ENCODE measurements at places on chromosomes 1 and 21.

DNA sequence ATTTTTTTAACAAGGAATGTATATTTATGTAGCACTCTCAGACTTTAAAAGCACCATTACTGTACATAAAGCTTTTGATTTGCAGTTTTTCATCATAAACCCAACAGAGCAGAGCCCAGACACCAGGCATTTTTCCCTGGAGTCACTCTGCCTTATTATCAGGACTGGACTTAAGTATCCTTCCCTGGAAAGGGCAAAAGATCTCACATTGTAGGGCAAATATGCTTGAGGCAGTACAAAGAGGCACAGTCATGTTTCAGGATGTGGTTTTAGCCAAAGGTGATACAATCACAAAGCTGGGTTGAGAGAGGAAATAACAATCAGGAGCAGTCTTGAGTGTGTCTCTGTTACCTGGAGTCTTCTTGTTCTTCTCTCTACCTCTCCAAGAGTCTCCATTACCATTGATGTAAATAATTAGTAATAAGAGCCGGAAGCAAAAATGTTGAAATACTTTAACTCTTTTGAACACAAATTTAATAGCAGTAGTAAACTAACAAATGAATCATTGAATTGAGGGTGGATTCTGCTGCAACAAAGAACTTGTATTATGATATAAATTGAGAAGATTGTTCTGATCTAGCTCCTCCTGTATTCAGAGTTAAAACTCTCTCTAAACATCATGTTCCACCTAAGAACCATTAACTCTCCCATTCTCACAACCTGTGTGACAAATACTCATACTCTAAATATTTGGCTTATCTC, 160.5 kb downstream of the LTN1 start:
- no peak for DNase-seq

- no peak for DNase-seq
Observed at GRCh38 chr1:204356997-204357396, 2.7 kb downstream of the PLEKHA6 start.

- DNase-seq = no peak
Observed at GRCh38 chr1:219339466-219339865, 165.8 kb downstream of the LYPLAL1 start.

DNA sequence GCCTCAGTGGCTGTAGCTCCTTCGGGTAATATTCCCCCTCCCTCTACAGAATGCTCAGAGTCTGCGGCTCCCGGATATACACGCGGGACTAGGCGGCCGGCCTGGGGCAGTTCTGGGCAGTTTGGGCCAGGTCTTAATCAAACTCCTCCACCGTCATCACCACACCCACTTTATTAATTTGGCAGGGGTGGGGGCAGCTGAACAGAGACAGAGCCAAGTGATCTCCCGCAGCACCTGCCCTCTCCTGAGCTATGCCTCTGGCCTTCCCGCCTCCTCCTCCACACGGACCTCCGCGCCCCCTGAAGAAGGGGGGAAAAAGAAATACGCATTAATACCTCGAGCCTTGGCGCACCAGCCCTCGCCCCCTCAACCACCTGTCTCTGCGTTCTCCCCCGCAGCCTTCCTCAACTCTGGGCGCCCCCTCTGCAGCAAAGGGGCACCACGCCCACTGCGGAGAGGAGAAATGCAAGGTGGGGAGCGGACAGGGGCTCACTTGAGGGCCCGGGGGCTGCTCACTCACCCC, 42.6 kb downstream of the CD34 start:
- DNase-seq = peak; percentile 32

- no peak for DNase-seq
Observed at GRCh38 chr1:10161541-10162290, 48.7 kb upstream of the KIF1B start.

- no peak for DNase-seq
Observed at GRCh38 chr1:233735331-233735730, 121.4 kb downstream of the KCNK1 start.

GRCh38 chr1:79304131-79304530, 297.6 kb upstream of the ADGRL4 start:
- no peak for DNase-seq

DNA sequence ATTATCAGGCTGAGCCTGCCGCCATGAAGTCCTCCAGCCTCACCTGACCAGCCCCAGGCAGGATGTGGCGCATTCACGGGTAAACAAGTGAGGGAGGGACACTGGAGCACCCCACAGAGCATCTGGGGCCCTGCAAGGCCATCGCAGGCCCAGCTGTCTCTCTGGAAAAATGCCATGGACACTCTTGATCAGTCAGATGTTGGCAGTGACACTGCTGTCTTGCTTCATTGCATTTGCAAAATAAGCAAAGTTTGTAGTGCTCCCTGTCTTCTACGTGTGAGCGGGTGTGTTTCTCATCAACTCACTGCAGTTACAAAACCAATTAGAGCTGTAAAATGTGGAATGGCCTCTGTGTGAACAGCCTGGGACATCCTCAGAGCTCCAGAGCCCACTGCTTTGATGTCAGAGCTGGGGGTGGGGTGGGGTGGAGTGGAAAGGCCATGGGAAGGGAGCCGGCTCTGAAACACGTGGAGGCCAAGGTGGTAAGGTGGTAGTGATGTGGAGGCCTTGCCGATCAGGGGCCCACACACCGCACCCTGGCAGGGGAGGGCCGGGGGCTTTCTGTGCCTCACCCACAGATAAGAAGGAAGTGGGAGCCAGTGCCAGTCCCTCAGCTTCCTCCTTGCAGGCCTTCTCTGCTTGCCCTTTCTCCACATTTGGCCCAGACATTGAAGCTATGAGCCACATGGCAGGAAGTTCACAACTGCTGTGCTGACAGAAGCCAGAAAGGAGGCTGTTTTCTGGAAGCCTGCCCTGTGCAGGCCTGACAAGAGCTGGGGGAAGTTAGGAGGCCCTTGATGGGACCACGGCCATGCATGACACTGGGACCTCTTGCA, 254.9 kb downstream of the RHOU start:
- peak; percentile 56 for DNase-seq

GRCh38 chr1:184974056-184974836, at the start of gene NIBAN1:
TSS of gene NIBAN1 (minus strand) at chr1:184974508. CDS start at chr1:184974356, 152 bp downstream.
- DNase-seq = peak; percentile 69

- DNase-seq = no peak
Observed at GRCh38 chr1:1081311-1082238, 7.5 kb upstream of the RNF223 start.

DNA sequence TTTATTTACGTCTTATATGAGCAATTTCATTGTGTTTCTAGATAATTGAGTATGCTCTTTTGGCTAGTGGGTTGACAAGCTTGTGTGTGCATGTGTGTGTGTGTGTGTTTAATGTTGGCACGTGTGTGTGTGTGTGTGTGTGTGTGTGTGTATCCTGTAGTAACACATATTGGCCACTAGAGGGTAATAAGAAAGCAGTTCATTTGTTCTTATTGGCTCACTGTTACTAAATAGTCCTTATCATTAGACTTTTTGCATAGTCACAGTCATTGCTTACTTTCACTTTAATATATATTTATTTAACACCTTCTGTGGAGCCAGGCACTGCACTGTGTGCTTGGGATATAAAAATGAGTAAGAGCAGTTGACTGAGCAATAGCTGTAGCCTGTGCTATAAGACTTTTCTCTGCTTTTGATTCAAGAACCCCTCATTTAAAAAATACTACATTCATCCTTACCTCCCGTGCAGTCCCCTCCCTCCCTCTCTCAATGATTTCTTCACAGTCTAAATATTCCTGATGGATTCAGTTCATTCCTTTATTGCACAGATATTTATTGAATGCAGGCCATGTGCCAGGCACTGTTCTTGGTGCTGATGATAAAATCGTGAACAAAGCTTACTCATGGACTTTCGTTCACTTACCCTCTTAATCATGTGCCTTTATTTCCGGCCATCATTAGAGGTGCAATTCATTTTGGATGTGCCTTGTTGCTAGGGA, 96.7 kb downstream of the DYRK1A start:
- peak; percentile 75 for DNase-seq

- DNase-seq = no peak
Observed at GRCh38 chr21:15219039-15219438, 154.2 kb upstream of the NRIP1 start.

GRCh38 chr1:156052862-156053767, 483 bp downstream of the UBQLN4 start:
- DNase-seq = peak; percentile 73

GRCh38 chr1:184583849-184584248, 170.8 kb downstream of the EDEM3 start:
- no peak for DNase-seq

DNA sequence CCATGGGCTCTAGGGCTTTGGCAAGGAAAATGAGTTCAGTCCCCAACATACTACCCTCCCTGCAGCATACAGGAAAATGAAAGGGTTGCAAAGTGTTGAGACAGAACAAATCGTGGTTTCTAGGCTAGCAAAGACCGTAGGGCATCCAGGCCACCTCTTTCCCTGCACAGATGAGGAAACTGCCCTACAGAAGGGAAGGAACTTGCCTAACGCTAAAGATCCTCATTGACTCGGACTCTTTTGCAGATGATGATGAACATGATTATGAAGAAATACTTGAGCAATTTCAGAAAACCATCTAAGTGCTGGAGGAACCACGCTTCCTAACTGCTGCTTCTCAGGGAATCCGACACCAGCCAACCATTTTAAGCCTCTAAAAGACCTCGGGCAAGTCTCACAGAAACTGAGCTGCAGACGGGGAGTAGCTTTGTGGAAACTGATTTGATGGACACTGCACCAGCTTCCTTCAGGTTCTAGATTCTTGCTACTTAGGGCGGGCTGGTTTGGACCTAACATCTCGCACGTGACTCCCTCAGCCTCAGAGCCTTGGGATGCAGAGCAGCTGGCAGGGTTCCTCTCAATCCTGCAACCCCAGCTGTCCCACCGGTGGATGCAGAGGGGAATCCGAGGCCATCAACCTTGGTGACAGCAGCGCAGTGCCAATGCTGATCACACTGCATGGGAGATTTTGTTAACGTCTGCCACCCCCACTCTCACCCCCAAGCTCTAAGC, 13.4 kb downstream of the THEMIS2 start:
- peak; percentile 62 for DNase-seq

GRCh38 chr1:231392389-231393131, 29.5 kb downstream of the EGLN1 start:
- DNase-seq = no peak

DNA sequence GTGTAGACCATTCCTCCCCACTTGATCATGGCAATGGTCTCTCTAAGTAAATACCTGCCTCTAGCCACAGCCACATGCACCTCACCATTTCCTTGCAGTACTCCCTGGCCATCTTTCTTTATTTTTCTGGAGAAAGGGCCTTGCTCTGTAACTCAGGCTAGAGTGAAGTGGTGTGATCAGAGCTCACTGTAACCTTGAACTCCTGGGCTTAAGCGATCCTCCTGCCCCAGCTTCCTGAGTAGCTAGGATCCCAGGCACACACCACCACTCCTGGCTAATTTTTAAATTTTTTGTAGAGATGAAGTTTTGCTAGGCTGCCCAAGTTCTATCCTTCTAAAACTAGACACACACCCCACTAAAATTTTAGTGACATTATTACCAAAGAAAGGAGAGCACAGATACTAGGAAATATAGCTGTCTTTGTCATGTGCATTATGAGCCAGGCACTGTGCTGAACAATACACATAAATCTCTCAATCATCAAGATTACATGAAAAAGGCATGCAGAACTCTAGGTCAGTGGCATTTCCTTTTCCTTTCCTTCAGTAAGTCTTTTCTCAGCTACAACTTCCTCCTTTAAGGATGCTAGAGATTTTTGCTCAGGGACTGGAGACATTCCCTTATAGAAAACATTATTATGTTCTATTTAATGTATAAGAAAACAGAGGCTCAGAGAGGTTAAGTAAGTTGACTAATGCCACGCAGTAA, 95.0 kb upstream of the SERBP1 start:
- DNase-seq = no peak

- DNase-seq = no peak
Observed at GRCh38 chr1:168391851-168392681, 111.4 kb downstream of the TBX19 start.

DNA sequence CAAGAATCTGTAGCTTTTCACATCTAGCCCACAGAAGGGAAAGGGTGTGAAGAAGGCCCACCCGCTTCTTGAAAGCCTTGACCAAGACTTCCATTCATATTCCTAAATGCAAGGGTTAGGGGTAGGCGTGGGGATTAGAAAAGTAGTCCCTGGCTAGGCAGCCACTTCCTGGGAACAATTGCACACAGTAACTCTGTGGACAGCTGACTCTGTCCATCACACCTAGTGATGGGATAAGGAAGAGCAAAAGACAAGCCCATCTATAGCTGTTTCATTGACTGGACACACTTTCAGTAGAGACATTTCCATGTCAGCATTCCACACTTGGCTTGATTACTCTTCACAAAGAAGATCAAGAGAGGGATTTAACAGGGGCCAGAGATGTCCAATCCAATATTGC, 294.2 kb downstream of the PBX1 start:
- no peak for DNase-seq

- DNase-seq = peak; percentile 23
Observed at GRCh38 chr1:221776495-221777301, 34.8 kb upstream of the DUSP10 start.

DNA sequence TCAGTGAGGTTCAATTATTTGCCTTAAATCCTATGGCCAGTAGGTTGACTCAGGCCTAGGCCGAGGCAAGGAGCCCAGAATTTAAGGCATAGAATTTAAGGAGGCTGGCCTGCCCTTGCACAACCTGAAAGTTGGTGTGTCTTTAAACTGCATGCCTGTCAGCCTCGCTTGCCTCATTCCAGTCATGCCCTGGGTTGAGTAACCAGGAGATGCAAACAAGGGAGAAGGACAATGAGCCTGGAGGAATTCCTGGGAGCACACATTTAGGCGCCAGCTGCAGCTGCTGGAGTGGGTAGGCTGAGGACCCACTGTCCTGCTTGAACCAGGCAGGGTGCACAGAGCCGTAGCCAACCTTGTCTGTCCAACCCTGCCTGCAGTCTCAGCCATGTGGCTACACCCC, 11.7 kb downstream of the CD2 start:
- no peak for DNase-seq

GRCh38 chr21:25557180-25557579, 50.1 kb downstream of the MRPL39 start:
- DNase-seq = no peak

DNA sequence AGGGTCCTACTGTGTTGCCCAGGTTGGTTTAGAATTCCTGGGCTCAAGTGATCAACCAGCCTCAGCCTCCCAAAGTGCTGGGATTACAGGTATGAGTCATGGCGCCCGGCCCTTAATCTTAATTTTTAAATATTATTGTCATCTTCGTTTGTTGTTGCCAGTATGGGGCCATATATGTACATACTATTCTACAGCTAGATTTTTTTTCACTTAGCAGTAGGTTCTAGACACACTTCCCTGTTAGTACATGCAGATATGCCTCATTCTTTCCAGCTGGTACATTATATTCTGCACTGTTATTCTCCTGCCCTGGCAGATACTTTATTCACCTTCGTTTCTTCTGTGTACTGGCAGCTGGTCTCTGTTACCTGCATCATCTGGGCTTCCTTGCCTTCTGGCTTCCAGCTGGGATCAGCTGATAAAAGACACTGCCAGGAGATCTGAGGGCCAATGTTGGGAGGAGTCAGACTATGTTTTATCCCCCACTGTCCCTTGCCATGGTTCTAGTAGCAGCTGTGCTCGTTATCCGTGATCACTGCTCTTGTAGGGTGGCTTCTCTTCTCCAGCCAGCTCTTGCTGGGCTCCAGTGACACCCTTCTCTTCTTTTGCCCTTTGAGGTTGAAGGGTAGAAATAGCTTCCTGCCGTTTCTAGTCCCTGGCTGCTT, 24.7 kb downstream of the ST3GAL3 start:
- DNase-seq = no peak

- no peak for DNase-seq
Observed at GRCh38 chr1:31396633-31397351, 16.2 kb upstream of the SERINC2 start.

GRCh38 chr1:203789966-203790365, 5.5 kb upstream of the ZBED6 start:
- DNase-seq = no peak
